ENCODE measurements at places on chromosomes 1 and 21. TPM values are rescaled to one million over a fixed set of nuclear protein-coding genes. Genes with fewer than 3 reads are reported as not detected.

The AGBL4 gene
- total RNA-seq, result 3.0 TPM

The ATP1A4 gene
- under 0.01 TPM for total RNA-seq

The RXRG gene
- total RNA-seq, result 7.1 TPM

The FCAMR gene
- total RNA-seq, result not detected

The SIM2 gene
- not detected for total RNA-seq

The PCBP3 gene
- total RNA-seq, result 2.7 TPM

The LCE2B gene
- total RNA-seq, result not detected

The ACTL8 gene
- not detected for total RNA-seq

The TMEM269 gene
- total RNA-seq, result 0.25 TPM

The CELA2B gene
- not detected for total RNA-seq

The LCE1D gene
- not detected for total RNA-seq

The MX2 gene
- 0.98 TPM for total RNA-seq

The PTGFRN gene
- 41.3 TPM for total RNA-seq

The FLG gene
- total RNA-seq, result under 0.01 TPM

The KCNA3 gene
- 20.2 TPM for total RNA-seq

The OR10X1 gene
- not detected for total RNA-seq

The NCF2 gene
- 1.7 TPM for total RNA-seq

The SETSIP gene
- not detected for total RNA-seq

The IFI44 gene
- 41.8 TPM for total RNA-seq

The ANGPTL3 gene
- total RNA-seq, result not detected

The SDC3 gene
- total RNA-seq, result 98.1 TPM

The S100A12 gene
- 1.7 TPM for total RNA-seq

The APOBEC4 gene
- not detected for total RNA-seq

The CNTN2 gene
- 23.4 TPM for total RNA-seq

The MCOLN3 gene
- total RNA-seq, result not detected

The HMCN1 gene
- 2.7 TPM for total RNA-seq

The ADGRL4 gene
- total RNA-seq, result 4.9 TPM

The REG4 gene
- total RNA-seq, result not detected

The CD1D gene
- 0.74 TPM for total RNA-seq

The C1orf141 gene
- total RNA-seq, result 0.25 TPM

The C8A gene
- total RNA-seq, result not detected

The BRDT gene
- total RNA-seq, result not detected

The ANXA9 gene
- not detected for total RNA-seq

The AMIGO1 gene
- 11.1 TPM for total RNA-seq

The CFHR3 gene
- not detected for total RNA-seq

The ASAP3 gene
- 6.9 TPM for total RNA-seq

The SPRR3 gene
- total RNA-seq, result not detected

The MMP23B gene
- 0.74 TPM for total RNA-seq

The TSTD1 gene
- total RNA-seq, result 26.1 TPM

The HES4 gene
- 20.7 TPM for total RNA-seq

The S100A3 gene
- total RNA-seq, result not detected

The OXCT2 gene
- 0.49 TPM for total RNA-seq

The PPFIA4 gene
- 12.3 TPM for total RNA-seq

The OLFML3 gene
- 12.3 TPM for total RNA-seq

The RGS8 gene
- total RNA-seq, result 11.3 TPM

The PTPRC gene
- total RNA-seq, result 3.0 TPM

The MR1 gene
- 0.49 TPM for total RNA-seq

The SELL gene
- 0.49 TPM for total RNA-seq

The C1orf210 gene
- total RNA-seq, result not detected

The ETV3L gene
- total RNA-seq, result not detected

The AGT gene
- 6.4 TPM for total RNA-seq

All from temporal lobe (tissue), 4 donors.